ENCODE measurements at places on chromosomes 13 and 19.

GRCh38 chr19:20167651-20168122, 673 bp downstream of the ZNF486 start:
- DNase-seq: no peak

GRCh38 chr13:102968572-102969228, 97.5 kb downstream of the SLC10A2 start:
- no peak for DNase-seq

DNA sequence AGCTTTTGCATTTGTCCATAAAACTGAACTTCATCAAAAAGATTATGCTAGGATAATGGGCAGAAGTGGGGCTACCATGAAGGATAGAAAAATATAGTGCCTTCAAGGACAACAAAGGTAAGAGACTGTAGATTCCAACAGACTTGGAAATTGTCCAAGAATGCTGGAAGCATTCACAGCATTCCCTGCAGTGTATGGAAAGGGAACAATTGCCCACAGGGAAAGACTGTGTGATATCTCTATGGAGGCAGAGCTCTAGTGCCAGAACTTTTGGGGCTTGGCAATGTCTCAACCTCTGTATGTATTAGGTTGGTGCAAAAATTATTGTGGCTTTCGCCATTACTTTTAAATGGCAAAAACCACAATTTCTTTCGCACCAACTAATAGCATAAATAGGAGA, 1598.8 kb upstream of the MIR17HG start:
- DNase-seq: no peak

- DNase-seq: no peak
Observed at GRCh38 chr19:55152017-55152416, 3.0 kb upstream of the TNNT1 start.

GRCh38 chr13:21898459-21898858, 227.6 kb downstream of the FGF9 start:
- no peak for DNase-seq

- no peak for DNase-seq
Observed at GRCh38 chr13:112619730-112620631, 32.0 kb upstream of the TUBGCP3 start.
